Spinal cord (tissue), 10 donors: ENCODE measurements at places on chromosomes 7 and 10. TPM values are rescaled to one million over a fixed set of nuclear protein-coding genes. Genes with fewer than 3 reads are reported as not detected.

The ASAH2 gene
- 2.6 TPM for polyA plus RNA-seq

GRCh38 chr10:98378722-98379121 is 36.3 kb downstream of the PYROXD2 start:
- H3K4me3 ChIP-seq: no peak overlapping the region
- no peak overlapping the region for H3K27ac ChIP-seq
- no peaks in the 10 kb centered on the region for H3K36me3 ChIP-seq
- H3K4me1 ChIP-seq: no peaks in the 10 kb centered on the region
- no peak for DNase-seq
- H3K27me3 ChIP-seq: no peaks in the 10 kb centered on the region

GRCh38 chr10:103564116-103564501 is 70.6 kb downstream of the NEURL1 start:
- no peaks in the 10 kb centered on the region for H3K27me3 ChIP-seq
- H3K4me3 ChIP-seq: no peak overlapping the region
- H3K27ac ChIP-seq: no peak overlapping the region
- H3K4me1 ChIP-seq: peaks cover 11% of the 10 kb centered on the region
- DNase-seq: no peak

The CFAP46 gene
- 14.2 TPM for polyA plus RNA-seq

DNA sequence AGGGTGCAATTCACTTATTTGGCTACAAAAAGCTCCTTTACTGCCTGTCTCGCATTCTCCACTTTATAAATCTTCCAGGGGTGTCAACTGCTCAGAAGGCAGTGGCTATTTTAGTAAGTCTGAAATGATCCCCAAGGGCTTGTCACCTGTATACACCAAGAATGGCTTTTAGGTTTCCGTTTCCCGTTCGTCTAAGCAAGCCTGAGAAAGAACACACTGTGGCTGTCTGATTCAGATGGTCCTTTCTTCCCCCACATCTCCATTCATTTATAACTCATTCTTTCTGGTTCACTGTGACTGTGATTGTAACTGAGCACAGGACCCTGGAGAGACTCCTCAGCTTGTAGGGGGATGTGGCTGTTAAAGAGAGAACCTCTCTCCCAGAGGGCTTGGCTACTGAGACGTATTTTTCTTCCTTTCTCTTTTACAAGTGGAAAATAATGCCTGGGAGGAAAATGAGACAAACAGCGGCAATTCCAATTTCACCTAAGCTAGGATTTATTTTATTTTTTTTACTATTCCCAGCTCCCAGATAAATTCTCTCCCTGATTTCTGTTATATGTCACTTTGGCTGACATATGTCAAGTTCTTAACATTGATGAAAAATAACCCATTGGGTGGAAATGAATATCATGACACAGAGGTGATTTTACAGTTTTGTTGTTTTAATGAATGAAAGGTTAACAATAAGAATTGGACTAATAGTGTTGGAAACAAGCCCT is 129.3 kb downstream of the FAM107B start:
- H3K4me1 ChIP-seq: peaks cover 6% of the 10 kb centered on the region
- no peaks in the 10 kb centered on the region for H3K36me3 ChIP-seq
- DNase-seq: peak; percentile 68

GRCh38 chr10:104441329-104442000 is 87.8 kb downstream of the CFAP58 start:
- H3K4me3 ChIP-seq: no peak overlapping the region
- H3K4me1 ChIP-seq: no peaks in the 10 kb centered on the region
- H3K27me3 ChIP-seq: no peaks in the 10 kb centered on the region
- DNase-seq: no peak

GRCh38 chr7:1567896-1568510 is 1.8 kb downstream of the PSMG3 start:
- peaks cover 35% of the 10 kb centered on the region for H3K36me3 ChIP-seq
- H3K27me3 ChIP-seq: no peaks in the 10 kb centered on the region
- no peak overlapping the region for H3K4me3 ChIP-seq
- peaks cover 38% of the 10 kb centered on the region for H3K4me1 ChIP-seq
- DNase-seq: no peak
- peak overlapping the region; percentile 25 for H3K27ac ChIP-seq

The MEIG1 gene
- polyA plus RNA-seq: 2.6 TPM

DNA sequence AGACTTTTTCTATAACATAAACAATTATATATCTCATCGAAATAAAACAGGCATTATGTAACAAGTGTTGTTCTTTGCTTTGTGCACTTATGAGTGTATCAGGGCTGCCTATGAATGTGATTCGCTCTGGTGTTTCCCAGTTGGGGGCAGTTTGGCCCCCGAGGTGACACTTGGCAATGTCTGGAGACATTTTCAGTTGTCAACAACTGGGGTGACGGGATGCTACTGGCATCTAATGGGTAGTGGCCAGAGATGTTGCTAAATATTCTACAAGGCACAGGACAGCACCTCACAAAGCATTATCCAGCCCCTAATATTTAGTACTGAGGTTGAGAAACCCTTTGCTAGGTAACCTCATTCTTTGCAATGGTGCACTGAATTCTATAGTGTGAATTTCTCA is 83.3 kb downstream of the PLCE1 start:
- H3K27ac ChIP-seq: no peak overlapping the region
- H3K4me3 ChIP-seq: no peak overlapping the region
- H3K36me3 ChIP-seq: no peaks in the 10 kb centered on the region
- no peak for DNase-seq
- no peaks in the 10 kb centered on the region for H3K27me3 ChIP-seq

DNA sequence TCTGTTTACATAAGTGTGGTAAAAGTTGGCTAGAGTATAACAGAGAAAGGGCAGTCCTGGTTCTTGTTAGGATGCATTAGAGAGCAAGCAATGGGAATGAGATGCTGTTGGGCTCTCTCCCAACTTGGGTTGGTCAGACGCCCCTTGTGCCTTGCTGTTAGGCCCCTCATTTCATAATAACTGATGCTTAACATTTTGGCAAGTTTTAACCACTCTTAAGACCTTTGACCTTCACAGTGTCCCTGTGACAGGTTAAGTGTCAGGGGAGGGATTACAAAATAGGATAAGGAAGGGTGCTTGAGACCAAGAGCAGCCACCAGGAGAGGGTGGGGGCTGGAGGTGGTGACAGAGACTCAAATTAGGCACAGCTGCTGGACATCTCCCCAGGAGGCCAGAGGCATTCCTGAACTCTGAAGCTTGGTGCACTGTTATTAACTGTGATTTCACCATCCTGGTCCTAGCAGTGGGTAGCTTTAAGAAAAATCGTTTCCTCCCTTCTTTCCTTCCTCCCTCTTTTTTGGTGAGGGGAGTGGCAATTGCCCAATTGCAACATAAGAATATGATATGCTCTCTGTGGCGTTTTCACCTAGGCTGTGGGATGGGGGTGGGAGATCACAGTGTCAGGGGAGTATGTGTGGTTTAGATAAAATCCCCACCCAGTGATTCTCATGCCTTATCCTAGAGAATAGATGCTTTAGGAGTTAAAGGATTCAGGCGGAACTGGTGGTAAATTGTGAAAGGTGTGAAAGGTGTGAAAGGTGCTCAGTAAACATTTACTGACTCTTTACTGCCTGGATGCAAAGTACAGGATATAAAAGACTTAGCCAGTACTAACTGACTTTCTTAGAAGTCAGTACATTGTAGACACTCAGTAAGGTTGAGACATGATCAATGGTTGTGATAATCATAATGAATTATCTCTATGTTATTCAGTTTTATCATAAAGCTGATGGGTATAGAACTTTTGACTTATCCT is 270.5 kb downstream of the BICC1 start:
- H3K4me3 ChIP-seq: no peak overlapping the region
- no peak for DNase-seq
- no peaks in the 10 kb centered on the region for H3K36me3 ChIP-seq
- no peak overlapping the region for H3K27ac ChIP-seq

The RBM20 gene
- polyA plus RNA-seq: 1.3 TPM

The GLCCI1 gene
- polyA plus RNA-seq: 35.7 TPM

DNA sequence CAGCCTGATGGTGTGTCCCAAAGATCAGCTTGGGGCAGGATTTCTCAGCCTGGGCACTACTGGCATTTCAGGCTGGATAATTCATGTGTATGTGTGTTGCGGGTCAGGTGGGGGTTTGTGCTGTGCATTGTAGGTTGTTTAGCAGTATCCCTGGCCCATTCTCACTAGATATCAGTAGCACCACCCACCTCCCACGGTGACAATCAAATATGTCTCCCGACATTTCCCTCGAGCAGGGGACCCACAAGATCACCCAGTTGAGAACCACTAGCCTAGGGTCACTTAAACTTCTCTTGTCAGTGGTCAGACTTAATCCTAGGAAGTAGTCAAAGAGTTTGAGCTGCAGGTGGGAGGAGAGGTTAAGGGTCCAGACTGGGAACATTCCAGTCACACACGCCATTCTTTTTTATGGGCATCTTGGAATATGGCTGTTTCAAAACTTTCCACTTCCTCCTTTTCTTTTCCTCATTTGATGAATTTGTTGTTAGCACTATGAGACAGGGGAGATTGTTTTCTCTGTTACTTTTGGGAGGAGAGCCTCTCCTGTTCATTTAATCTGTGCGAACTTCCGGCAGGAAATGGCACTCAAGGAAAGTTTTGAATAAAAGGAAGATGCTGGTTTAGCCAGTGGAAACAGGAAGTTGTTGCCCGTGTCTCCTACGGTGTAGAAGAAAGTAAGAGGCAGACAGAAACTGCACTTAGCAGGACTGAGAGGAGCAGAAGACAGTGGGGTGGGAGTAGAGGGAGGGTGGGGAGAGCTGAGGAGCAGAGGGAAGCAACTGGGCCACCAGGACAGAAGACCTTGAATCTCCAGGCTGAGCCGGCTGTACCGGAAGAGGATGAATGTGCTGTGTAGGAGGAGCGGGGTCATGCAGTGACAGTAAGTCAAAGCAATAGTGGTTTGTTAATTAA is 17.6 kb upstream of the EXOC6 start:
- no peaks in the 10 kb centered on the region for H3K36me3 ChIP-seq
- no peak overlapping the region for H3K27ac ChIP-seq
- no peaks in the 10 kb centered on the region for H3K27me3 ChIP-seq
- no peak overlapping the region for H3K4me3 ChIP-seq
- no peak for DNase-seq

GRCh38 chr7:49773936-49774458 is 559 bp downstream of the VWC2 start:
- no peak overlapping the region for H3K27ac ChIP-seq
- no peak for DNase-seq
- H3K4me3 ChIP-seq: peak overlapping the region; percentile 54
- H3K36me3 ChIP-seq: no peaks in the 10 kb centered on the region

DNA sequence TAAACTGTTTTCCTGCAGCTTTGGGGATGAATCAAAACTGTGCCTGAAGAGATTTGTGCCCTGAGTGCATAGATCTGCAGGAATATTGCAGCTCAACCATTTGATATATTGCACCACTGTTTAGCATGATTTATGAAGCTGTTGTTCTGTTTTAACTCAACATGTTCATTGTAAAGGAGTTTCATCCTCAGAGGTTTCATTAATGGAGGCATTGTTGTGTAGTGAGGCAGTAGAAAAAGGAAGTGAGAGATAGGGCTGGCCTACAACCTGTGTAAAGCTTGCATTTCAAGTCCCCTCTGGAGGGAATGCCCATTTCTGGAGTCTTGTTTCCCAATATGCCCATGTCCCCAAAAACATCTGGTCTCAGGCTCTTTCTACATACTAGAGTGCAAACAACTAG is 67.5 kb downstream of the DNAJC12 start:
- H3K27me3 ChIP-seq: no peaks in the 10 kb centered on the region
- H3K36me3 ChIP-seq: no peaks in the 10 kb centered on the region
- no peak for DNase-seq
- H3K27ac ChIP-seq: no peak overlapping the region

The PRKG1 gene
- polyA plus RNA-seq: 6.8 TPM

DNA sequence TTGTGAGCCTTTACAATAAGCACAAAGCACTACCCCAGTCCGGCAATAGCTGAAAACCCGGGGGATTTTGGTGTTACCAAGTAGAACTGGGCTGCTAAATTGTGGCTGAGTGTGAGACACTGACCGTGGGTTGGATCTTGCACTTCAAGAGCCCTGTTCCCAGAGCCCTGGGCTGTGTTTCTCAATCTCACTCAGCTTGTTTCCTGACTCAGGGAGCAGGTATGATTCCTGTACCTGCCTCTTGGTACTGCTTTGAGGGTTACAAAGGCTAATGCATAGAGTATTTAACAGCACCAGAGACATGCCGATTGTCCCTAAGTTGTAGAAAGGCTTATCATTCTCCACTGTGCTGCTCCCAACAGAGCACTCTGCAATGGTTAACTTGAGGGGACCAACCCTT is 134.6 kb downstream of the TEX36 start:
- H3K36me3 ChIP-seq: no peaks in the 10 kb centered on the region
- no peak for DNase-seq
- no peaks in the 10 kb centered on the region for H3K27me3 ChIP-seq
- no peaks in the 10 kb centered on the region for H3K4me1 ChIP-seq
- H3K27ac ChIP-seq: no peak overlapping the region

The PDZD7 gene
- polyA plus RNA-seq: 13.9 TPM

GRCh38 chr10:10796774-10797415 is 220.8 kb upstream of the CELF2 start:
- no peaks in the 10 kb centered on the region for H3K36me3 ChIP-seq
- peaks cover 2% of the 10 kb centered on the region for H3K27me3 ChIP-seq
- peak overlapping the region; percentile 86 for H3K27ac ChIP-seq
- H3K4me3 ChIP-seq: no peak overlapping the region

The LRWD1 gene
- 48.6 TPM for polyA plus RNA-seq

GRCh38 chr7:131284702-131285419 is 42.8 kb upstream of the MKLN1 start:
- peaks cover 4% of the 10 kb centered on the region for H3K4me1 ChIP-seq
- H3K4me3 ChIP-seq: no peak overlapping the region
- no peaks in the 10 kb centered on the region for H3K27me3 ChIP-seq
- no peaks in the 10 kb centered on the region for H3K36me3 ChIP-seq
- peak; percentile 40 for DNase-seq

DNA sequence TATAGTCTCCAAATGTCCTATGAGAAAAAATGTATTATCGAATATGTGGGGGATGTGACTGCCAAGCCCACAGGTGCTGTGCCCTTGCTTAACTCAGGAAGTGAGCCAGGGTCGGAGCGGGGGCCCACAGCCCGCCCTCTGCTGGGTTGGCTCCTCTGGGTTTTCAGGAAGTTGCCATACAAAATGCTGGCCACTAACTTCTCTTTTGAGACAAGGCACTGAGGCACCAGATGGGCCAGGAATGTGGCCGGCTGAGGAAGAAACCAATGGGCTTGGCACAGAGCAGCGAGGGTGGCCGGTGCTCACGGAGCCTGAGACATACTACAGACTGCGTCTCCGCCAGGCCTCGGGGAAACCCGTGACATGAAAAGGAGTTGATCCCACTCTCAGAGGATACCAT is 58.9 kb downstream of the FAM53B start:
- DNase-seq: no peak
- no peaks in the 10 kb centered on the region for H3K27me3 ChIP-seq
- H3K27ac ChIP-seq: peak overlapping the region; percentile 42
- H3K36me3 ChIP-seq: peaks cover 32% of the 10 kb centered on the region
- no peak overlapping the region for H3K4me3 ChIP-seq

The PARP12 gene
- 10.5 TPM for polyA plus RNA-seq

The EBF3 gene
- 149 TPM for polyA plus RNA-seq

DNA sequence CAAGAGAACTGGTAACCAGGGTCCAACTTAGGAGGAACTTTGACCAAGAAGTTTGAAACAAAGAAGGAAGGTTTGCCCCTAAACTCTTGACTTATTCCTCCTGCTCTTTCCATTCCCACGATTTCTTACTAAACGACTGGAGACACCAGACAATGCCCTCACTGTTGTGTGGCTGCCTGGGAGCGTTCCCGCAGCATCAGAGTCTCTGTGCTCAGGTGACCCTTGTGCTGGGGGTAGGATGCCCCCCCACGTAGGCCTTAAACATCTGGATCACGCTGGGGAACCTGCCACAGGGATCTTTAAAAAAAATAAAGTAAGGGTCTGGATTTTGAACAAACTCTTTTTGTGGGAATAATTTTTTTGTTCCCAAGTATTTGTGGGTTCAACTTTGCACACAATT is 30.1 kb upstream of the CTBP2 start:
- DNase-seq: no peak
- no peaks in the 10 kb centered on the region for H3K36me3 ChIP-seq
- H3K4me3 ChIP-seq: no peak overlapping the region
